ENCODE measurements at places on chromosomes 12 and 14. TPM values are rescaled to one million over a fixed set of nuclear protein-coding genes. Genes with fewer than 3 reads are reported as not detected.

SERPINA9 gene
- 0.40 TPM for total RNA-seq

TMEM253 gene
- not detected for total RNA-seq

NEK9 gene
- 97.7 TPM for total RNA-seq

IL22 gene
- not detected for total RNA-seq

MYH7 gene
- total RNA-seq, result not detected

PGF gene
- not detected for total RNA-seq

MIP gene
- not detected for total RNA-seq

DNA sequence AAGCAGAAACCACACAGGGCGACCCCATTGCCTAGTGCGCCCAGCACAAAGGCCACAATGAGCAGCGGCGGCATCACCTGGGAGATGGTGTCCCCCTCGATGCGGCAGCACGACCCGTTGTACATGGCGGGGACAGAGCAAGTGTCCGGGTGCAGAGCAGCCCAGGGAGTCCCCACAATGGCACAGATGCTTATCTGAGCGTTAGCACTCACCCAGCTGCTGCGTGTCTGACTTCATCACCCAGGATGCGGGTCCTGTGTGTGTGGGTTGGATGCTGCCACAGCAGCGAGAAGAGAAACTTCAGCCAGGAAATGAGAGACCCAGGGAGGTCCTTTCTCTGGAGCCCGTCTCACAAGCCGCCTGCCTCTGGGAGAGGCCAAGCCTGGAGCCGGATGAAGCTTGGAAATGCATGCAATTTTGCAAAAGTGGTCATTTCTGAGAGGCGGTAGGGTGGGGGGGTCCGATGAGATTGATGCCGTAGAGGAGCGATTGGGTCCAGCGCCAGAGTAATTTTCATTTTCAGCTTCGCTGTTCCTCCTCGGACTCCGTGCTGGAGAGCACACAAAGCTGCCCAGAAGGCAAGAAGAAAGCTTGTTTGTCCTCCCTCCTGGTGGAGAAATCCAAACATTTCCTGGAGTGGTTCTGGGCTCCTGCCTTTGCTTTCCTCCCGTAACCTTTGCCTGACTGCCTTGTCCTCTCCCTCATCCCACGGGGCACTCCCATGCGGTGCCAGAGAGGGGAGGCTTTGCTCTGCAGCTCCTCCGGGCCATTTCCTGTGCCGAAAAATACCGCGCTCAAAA is at the start of gene HCAR1:
HCAR1 (minus strand) TSS at position 630 of the 800 bp plus-strand sequence; CDS start at position 125, 505 bp downstream.
- no peak within 1 kb of the TSS for H3K4me3 ChIP-seq
- H3K27ac ChIP-seq, result no peak within 1 kb of the TSS
- H3K36me3 ChIP-seq, result no peaks in the 10 kb centered on the region

DNA sequence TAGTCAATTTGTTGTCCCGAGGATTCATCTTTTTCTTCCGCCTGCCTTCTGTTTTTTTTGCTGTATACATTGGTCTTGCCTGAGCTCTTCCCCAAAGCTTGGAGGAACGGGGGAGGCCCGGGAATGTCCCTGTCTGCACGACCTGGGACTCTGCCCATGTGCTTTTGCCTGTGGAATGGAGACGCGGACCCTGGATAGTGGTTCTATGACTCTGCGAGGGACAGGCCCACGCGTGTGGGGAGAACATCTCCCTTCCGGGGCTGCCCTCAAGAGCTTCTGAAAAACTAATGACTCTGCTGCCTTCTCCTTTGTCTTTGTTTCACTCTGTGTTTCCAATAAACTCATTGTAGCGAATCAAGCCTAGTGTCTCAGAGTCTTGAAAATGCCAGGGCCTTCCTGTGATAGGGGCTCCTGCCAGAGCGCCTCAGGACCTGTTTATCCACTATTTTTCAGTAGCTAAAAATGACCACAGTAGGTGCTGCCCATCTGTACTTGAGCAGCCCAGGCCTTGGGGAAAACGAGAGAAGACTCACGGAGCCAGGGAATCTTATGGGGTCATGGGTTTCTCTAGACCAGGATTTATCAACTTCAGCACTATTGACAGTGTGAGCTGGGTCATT is 12.3 kb downstream of the KRT83 start:
- H3K27me3 ChIP-seq, result peaks cover 53% of the 10 kb centered on the region
- H3K4me3 ChIP-seq, result no peak overlapping the region

GRCh38 chr12:67667276-67668073 is 18.9 kb downstream of the DYRK2 start:
- no peaks in the 10 kb centered on the region for H3K27me3 ChIP-seq
- H3K27ac ChIP-seq, result no peak overlapping the region
- H3K36me3 ChIP-seq, result peaks cover 24% of the 10 kb centered on the region
- no peak for DNase-seq

GRCh38 chr12:65306366-65307168 is 28.1 kb downstream of the MSRB3 start:
- peaks cover 17% of the 10 kb centered on the region for H3K27me3 ChIP-seq
- no peak for DNase-seq
- no peaks in the 10 kb centered on the region for H3K36me3 ChIP-seq
- no peak overlapping the region for H3K4me3 ChIP-seq
- peaks cover 24% of the 10 kb centered on the region for H3K4me1 ChIP-seq
- no peak overlapping the region for H3K27ac ChIP-seq

DNA sequence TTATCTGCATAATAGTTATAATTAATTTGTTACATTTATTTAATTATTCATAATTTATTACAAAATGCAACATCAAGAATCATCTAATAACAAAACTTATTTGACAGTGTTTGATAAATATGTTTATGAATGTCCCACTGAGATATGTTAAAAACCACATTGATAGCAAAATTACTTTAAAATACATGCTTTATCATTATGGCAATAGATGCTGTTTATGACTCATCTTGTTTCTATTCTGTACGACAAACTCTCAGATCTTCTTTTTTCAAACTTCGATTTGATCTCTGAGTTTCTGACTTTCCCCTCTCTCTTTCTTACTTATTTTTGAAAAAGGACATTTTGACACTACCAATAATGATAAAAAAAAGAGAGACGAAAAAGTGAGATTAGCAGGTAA is 56.8 kb upstream of the LRRK2 start:
- no peak for DNase-seq
- no peaks in the 10 kb centered on the region for H3K27me3 ChIP-seq
- H3K4me3 ChIP-seq, result peak overlapping the region; percentile 70

GRCh38 chr12:85405781-85406522 is 125.9 kb downstream of the ALX1 start:
- no peak overlapping the region for H3K27ac ChIP-seq
- no peaks in the 10 kb centered on the region for H3K36me3 ChIP-seq
- no peak overlapping the region for H3K4me3 ChIP-seq

GRCh38 chr12:54004063-54004840 is 4.3 kb downstream of the HOXC9 start:
- H3K4me1 ChIP-seq, result peaks cover 21% of the 10 kb centered on the region
- no peaks in the 10 kb centered on the region for H3K36me3 ChIP-seq
- H3K4me3 ChIP-seq, result no peak overlapping the region
- peaks cover 73% of the 10 kb centered on the region for H3K27me3 ChIP-seq
- H3K27ac ChIP-seq, result no peak overlapping the region

DNA sequence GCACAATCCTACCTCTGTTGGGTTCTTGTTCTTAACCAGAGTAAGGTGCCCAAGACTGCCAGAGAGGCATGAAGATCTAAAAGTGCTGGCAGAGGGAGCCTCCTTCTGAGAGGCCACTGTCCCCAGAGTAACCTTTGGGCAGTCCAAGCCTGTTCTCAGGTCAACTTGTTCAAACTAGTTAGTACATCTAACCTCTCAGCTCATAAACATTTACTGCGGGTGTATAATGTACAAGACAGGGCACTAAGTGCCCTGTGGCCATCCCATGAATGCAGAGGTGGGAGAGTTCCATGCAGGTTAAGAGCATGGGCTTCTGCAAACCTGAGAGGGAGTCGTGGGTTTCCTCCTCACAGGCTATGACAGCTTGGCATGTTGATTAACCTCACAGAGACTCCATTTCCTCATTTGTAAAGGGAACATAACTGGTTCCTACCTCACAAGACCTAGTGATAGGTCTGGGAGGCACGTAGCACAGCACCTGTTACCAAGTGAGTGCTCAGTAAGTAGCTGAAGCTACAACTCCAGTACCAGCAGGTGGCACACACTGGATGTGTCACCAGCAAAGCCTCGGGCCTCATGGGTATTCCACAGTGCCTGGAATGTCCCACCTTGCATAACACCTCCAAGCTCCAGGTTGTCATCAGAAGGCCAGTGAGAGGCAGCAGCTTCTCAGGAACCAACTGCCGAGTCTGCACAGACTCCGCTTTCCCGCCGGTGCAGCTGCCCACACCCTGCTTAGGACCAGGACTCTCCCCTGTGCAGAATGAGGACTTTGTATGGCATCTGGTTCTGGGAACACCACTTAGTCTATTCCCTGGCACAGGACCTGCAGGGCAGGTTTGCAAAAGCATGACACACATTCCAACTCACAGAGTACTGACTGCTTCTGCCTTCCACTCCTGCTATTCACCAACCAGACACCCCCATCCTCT is 4.4 kb downstream of the VDR start:
- H3K36me3 ChIP-seq, result no peaks in the 10 kb centered on the region
- no peak for DNase-seq
- peaks cover 44% of the 10 kb centered on the region for H3K27me3 ChIP-seq

DNA sequence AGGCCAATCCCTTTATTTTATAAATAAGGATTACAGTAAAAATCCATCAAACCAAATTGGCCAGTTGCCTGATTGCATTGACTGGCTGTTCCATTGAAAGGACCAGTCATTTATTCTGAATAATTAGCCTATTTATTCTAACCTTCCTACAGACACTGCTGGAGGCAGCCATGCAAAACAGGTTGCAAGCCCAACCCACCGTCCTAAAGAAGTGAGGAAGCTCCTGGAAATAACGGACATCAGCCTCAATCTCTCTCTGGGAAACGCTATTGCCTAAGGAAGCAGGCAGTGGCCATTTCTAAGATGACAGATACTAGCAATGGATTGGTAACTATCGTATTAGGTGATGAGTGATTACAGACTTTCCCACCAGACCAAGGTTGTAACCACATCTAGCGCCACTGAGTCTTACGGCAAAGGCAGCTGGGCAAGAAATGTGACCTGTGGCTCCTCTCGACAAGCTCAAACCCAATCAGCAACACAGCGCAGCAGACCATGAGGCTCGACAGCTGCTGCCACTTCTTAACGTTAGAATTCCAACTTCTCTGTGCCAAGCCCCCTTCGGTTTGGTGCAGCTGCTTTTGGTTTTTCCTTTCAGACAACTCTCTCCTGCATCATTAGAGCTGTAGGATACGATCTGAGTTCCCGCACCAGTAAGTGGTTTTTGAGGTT is 134.2 kb downstream of the KCNK10 start:
- H3K27ac ChIP-seq, result no peak overlapping the region
- H3K4me3 ChIP-seq, result peak overlapping the region; percentile 56
- peaks cover 8% of the 10 kb centered on the region for H3K27me3 ChIP-seq
- DNase-seq, result no peak
- H3K4me1 ChIP-seq, result peaks cover 7% of the 10 kb centered on the region

GRCh38 chr12:69999561-69999960 is 174.5 kb downstream of the MYRFL start:
- no peak for DNase-seq
- H3K4me3 ChIP-seq, result no peak overlapping the region
- H3K27ac ChIP-seq, result no peak overlapping the region
- H3K36me3 ChIP-seq, result no peaks in the 10 kb centered on the region

DNA sequence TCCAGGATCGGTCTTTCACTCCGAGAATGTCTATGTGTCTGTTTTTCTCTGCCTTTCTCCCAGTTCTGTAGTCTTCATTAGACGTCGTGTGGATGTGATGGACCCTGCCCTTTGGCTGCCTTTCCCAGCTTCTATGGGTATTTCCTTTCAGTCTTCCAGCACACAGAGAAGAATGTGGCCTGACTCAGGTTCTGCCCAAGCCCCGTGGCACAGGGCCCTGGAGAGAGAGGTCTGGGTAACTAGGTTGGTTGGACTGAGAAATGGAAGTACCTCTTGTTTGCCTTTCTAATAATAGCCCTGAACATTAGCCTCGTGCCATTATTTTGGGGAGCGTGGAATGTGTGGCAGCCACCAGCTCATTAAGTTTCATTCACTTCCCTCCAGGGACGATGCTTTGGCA is 3.8 kb downstream of the FOXJ2 start:
- no peaks in the 10 kb centered on the region for H3K27me3 ChIP-seq
- DNase-seq, result no peak
- peaks cover 15% of the 10 kb centered on the region for H3K36me3 ChIP-seq

DNA sequence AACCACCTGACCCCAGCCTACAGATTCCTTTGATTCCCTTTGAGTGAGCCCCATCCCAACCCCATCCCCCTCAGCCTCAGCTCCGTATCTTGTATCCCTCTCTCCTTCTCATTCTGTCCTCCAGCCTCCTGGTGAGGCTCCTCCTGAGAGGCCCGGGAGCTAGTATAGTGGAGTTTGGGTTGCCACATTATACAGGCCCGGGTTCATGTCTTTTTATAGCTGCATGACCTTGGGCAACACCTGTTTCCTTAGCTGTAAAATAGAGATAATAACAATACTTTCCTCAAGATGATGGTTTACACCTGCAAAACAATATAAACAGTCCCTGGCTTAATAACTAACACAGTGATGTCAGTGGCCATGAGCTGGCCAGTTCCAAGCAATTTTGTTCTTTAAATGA is 89.8 kb downstream of the STAB2 start:
- no peaks in the 10 kb centered on the region for H3K36me3 ChIP-seq
- DNase-seq, result no peak
- H3K27me3 ChIP-seq, result peaks cover 3% of the 10 kb centered on the region
- H3K4me1 ChIP-seq, result no peaks in the 10 kb centered on the region

DNA sequence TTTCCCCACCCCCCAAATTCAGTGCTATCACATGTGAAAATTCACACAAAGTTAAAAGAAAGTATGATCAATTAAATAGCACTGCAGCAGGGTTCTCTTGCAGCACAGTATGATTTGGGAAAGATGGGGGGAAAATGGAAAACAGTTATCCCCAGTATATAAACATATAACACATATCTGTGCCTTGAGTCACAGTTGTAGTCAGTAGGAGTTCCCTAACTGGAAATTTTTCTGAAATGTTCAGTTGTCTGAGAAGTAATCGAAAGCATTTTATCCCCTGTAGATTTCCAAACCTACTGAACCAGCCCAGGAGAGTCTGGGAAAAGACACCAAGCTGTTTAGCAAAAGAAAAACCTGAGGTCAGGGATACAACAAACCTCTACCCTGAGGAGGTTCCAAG is 47.0 kb downstream of the C12orf50 start:
- H3K4me3 ChIP-seq, result no peak overlapping the region
- H3K36me3 ChIP-seq, result no peaks in the 10 kb centered on the region
- H3K27me3 ChIP-seq, result no peaks in the 10 kb centered on the region
- no peak for DNase-seq

DNA sequence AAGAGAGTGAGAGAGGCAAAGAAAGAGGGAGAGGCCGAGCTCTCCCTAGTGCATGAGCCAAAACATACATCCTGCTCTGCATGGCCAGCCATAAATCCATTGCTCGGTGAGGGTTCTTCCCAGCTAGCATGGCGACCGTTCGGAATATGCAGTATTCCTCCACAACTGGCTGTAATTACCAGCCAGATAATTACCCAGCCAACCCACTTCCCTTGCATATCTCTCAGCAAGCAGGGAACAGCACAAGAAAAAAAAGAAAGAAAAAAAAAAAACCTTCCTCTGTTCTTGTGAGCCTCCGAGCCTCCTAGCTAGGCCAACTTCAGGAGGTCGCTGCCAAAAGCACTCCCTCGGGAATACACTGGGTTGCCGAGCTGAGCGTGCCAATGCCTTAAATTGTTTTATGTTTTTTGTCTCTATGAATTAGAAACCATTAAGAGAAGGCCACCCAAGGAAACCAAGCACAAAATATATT is 567.9 kb downstream of the MED13L start:
- H3K27me3 ChIP-seq, result no peaks in the 10 kb centered on the region
- no peak overlapping the region for H3K4me3 ChIP-seq
- H3K4me1 ChIP-seq, result no peaks in the 10 kb centered on the region
- no peak for DNase-seq
- H3K36me3 ChIP-seq, result no peaks in the 10 kb centered on the region
- H3K27ac ChIP-seq, result no peak overlapping the region

GRCh38 chr12:57242691-57243454 is 8.1 kb downstream of the STAC3 start:
- DNase-seq, result peak; percentile 76
- peak overlapping the region; percentile 84 for H3K27ac ChIP-seq
- H3K4me3 ChIP-seq, result peak overlapping the region; percentile 89
- peaks cover 6% of the 10 kb centered on the region for H3K27me3 ChIP-seq
- peaks cover 10% of the 10 kb centered on the region for H3K36me3 ChIP-seq
- peaks cover 59% of the 10 kb centered on the region for H3K4me1 ChIP-seq

All from activated B cell treated with CpG ODN at 0.5 μM for 24 hours (primary cell).